ENCODE measurements at places on chromosomes 4 and X.
A peak's percentile ranks its signal among the peaks of the same experiment; 100 is the strongest.

GRCh38 chr4:26821677-26822503 lies 38.8 kb upstream of the STIM2 start:
- peak; percentile 99 for DNase-seq

DNA sequence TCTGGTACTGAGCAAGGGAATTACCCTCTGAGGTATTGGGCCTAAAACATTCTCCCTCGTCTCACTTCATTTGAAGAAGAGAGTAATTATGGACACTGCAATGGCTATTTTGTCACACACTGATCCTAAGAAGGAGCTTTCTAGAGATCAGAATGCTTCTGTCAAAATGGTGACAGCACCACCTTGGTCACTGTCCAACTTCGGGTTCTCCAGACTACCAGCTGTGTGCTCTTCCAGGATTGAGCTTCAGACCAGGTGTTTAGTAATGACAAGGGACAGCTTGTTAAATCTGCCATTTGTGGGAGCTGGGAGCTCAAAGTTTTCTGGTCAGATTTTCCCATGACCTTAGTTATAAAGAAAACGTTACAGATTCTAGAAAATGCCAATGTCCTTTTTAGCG lies 105.4 kb downstream of the POLA1 start:
- DNase-seq = no peak

DNA sequence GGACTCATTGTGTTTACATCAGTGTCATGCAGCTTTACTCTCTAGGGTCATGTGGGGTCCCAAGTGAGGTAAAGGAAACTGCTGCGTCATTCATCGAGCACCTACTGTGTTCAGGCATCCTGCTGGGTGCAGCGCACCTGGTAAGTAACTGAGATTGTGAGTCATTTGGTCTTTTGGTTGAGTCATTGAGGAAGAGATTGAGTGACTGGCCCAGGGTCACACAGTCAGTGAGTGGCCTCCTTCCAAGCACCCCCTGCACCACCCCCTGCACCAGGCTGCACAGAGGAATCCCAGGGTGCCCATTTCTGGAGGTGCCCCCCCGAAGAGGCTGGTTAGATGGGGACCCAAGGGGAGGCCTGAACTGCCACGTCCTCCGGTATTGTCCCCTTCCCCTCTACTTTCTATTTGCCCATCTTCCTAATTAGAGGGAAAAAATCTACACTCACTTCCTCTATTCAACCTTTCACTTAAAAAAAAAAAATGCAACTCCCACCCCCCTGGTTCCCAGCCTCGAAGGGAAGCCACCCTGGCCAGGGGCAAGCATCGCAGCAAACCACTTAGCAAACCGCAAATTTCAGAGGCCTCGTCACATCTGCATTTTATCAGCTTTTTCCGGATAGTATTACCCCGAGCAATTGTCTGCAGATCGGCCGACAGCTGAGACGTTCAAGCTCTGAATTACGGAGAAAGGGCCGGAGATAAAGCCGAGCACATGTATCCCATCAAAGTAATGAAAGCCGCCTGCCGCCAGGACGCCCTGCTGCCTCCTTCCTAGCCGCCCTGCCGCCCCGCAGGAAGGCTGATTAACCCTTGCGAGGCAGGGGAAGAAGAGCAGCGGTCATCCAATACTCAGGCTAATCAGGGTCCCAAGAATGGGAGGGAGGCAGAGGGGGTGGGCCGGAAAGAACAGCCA lies 96.3 kb upstream of the MSX1 start:
- no peak for DNase-seq

- no peak for DNase-seq
Measured at GRCh38 chr4:74777531-74777930, 16.8 kb downstream of the BTC start.

DNA sequence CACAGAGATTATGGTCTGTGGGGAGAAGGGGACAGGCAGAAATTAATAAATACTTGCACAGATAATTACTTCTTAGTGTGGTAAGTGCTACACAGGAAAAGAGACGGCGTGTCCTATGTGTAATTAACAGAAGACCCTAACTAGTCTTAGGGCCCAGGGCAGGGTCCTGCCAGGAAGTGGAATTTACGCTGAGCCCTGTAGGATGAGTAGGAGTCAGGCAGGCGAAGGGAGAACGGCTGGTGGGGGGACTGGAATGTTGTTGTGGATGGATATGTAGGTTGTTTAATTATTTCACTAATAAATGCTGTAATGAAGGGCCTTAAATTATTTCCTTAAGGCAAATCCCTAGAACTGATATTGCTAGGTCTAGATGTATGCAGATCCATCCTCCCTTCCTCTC lies 26.7 kb upstream of the MFAP3L start:
- DNase-seq = no peak

- peak; percentile 56 for DNase-seq
Measured at GRCh38 chrX:93985344-93986307, 311.6 kb downstream of the FAM133A start.

DNA sequence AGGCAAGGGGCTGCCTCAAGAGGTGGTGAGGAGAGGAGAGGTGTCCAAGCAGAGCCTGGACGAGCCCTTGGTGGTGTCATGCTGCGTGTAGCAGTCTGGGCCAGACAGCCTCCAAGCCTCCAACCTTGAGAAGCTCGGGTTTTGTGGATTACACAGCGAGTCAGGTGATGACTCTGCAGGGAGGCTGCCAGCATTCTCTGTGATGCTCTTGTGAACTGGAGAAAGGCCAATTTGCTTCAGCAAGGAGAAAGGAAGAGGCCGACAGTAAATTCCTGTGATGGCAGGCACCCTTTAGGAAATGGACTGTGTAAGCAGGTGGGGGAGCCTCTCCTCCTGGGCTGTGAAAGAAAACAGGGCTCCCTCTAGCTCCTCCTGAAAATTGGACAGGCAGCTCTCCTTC lies 36.0 kb upstream of the CD99L2 start:
- DNase-seq = peak; percentile 27

DNA sequence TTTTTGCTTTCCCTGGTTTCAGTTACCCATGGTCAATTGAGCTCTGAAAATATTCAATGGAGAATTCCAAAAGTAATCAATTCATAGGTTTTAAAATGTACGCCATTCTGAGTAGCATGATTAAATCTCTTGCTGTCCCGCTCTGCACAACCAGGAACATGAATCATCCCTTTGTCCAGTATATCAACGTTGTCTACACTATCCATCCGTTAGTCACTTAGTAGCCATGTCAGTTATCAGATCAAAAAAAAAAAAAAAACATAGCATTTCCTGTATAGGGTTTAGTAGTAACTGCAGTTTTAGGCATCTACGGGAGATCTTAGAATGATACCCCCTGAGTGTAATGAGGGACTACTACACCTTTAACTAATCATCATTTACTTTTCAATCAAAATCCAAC lies 15.1 kb downstream of the LAMP2 start:
- no peak for DNase-seq

GRCh38 chr4:2177443-2178093 lies 64.4 kb downstream of the HAUS3 start:
- peak; percentile 23 for DNase-seq

DNA sequence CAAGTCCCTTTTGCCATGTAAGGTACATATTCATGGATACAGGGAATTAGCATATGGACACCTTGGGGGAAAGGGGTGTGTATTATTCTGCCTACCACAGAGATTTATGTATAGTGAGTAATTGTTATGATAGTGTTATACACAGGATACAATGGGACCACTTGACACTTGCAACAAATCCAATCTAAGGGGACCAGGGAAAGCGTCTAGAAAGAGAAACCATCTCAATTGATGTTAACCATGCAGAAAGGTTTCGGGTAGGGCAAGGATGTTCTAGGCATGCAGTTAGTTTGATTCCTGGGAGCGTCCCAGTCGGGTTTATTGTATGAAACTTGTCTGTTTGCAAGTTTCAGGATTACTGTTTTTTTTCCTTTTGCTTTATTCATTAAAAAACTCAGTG lies 34.2 kb downstream of the MMRN1 start:
- DNase-seq = no peak

DNA sequence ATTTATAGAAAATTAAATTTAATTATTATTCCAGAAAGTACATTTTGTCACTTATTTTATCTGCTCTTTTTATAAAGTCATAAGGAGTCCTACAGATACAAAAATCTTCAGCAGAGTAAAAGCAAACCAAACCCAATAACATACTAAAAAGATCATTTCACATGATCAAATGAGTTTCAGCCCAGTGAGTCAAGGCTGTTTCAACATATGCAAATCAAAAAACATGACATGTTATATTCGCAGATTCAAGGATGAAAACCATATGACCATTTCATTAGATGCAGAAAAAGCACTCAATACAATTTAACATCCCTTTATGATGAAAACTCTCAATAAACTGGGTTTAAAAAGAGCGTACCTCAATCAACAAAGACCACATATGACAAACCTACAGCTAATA lies 214.3 kb downstream of the FAT4 start:
- DNase-seq = no peak

- peak; percentile 72 for DNase-seq
Measured at GRCh38 chr4:43990963-43991362, 457.6 kb downstream of the KCTD8 start.

DNA sequence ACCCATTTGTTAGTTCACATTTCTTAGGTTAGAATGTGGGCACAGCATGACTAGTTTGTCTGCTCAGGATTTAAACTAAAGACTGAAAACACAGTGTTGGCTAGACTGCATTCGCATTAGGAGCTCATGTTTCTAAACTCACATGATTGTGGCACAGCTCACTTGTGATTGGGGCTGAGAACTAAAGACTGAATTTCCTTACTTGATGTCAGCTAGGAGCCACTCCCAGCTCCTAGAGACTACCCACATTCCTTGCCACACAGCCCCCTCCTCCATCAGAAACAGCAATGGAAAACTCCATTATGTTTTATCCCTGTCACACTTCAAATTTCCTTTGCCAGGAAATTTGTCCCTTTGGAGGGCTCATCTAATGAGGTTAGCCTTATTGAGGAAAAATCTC lies 170.2 kb upstream of the NUDT6 start:
- DNase-seq = no peak

DNA sequence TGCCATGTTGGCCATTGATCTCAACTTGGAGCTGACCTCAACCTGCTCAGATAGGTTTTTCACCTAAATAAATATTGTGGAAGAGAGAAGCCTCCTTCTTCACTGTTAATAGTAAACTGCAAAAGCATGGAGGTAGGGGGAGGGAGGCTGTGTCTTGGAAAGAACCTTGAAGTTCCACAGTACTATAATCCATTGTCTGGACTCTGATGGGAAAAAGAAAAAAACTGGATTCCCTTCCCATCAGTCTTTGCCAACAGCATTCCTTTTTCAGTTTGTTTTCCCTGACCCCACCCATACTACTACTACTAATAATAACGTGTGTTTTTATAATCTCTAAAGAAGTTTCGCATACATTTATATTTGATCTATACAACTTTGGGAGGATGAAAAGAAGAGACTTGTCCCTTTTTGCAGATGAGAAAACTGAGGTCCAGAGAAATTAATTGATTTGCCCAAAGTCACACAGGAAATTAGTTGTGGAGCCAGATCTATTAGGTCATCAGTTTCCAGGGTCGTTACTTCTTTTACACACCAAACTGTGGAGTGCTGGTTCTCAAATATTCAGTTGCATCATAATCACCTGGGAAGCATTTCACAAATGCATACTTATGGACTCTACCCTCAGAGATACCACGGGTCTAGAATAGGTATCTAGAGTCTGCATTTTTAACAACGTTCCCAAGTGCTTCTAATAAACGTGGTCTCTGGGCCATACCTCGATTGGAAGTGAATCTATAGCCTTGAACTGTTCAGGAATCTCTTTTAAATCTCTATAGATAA lies 59.1 kb downstream of the LUZP4 start:
- DNase-seq = no peak

- peak; percentile 47 for DNase-seq
Measured at GRCh38 chr4:184355111-184355604, 119.2 kb downstream of the IRF2 start.

- no peak for DNase-seq
Measured at GRCh38 chr4:184960505-184960971, 57.8 kb upstream of the HELT start.

DNA sequence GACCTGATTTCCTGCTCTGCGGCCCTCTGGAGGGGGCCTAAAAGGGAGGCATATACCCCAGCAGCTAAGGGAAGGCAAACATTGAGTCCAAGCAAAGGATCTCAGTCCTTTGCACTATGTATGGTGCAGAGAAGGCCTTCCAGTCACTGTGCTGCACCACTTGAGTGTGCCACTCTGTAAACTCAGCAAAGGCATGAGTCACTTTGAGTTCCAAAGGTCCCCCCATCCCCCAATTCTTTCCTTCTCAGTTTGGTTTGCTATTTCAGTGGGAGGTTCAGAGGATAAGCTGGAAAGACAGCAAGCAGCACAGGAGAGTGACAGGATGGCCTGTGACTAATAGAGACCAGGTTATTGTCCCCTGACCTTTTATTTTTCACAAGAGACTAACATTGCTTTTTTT lies 131.3 kb downstream of the FHDC1 start:
- DNase-seq = peak; percentile 91

GRCh38 chr4:173074501-173074946 lies 94.1 kb upstream of the GALNT7 start:
- DNase-seq = peak; percentile 9

DNA sequence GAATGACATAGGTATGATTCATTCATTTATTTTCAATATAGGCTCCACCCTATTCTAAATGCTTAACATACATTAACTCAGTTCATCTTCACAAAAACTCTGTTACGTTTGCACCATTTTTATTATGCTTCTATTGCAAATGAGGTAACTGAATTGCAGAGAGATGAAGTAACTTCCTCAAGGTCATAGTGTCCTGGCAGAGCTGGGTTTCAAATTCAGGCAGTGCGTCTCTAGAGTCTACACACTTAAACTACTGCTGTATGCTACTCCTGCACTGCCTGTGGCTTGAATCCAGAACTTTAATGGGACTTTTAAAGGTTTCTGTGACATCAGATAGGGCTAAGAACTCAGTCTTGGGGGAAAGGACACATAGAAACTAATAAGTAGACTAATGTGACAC lies 413.4 kb downstream of the UBE2NL start:
- DNase-seq = no peak

DNA sequence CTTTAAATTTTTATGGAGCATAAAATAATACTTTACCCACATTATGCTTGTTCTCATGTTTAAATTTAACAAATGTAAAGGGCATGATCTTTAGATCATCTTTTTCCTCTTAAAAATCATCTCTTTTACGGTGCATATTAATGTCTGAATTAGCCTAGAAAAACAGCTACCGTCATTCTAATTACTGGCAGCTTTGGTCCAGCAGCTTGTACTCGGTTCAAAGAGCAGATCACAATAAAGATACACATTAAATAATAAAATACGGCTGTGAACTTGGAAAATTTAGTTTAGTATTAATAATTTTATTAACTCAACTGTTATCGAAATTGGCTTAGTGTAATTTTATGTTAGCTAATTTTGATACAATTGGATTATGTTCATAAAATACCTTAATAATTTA lies 19.1 kb downstream of the CCSER1 start:
- DNase-seq = no peak

GRCh38 chr4:3266076-3266475 lies 17.1 kb downstream of the MSANTD1 start:
- DNase-seq = no peak

DNA sequence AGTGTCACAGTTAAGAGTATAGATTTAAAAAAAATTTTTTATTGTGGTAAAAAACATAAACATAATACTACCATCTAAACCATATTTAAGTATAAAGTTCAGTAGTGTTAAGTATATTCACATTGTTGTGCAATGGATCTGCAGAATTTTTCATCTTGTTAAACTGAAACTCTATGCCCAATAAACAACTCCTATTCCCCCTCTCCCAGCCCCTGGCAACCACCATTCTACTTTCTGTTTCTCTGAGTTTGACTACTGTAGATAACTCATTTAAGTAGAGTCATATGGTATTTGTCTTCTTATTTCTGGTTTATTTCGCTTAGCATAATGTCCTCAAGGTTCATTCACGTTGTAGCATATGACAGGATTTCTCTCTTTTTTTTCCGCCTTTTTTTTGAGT lies 112.4 kb downstream of the PTTG2 start:
- no peak for DNase-seq

- no peak for DNase-seq
Measured at GRCh38 chr4:48153791-48154550, 19.9 kb upstream of the TXK start.
